ENCODE measurements at places on chromosomes 6 and 20.

DNA sequence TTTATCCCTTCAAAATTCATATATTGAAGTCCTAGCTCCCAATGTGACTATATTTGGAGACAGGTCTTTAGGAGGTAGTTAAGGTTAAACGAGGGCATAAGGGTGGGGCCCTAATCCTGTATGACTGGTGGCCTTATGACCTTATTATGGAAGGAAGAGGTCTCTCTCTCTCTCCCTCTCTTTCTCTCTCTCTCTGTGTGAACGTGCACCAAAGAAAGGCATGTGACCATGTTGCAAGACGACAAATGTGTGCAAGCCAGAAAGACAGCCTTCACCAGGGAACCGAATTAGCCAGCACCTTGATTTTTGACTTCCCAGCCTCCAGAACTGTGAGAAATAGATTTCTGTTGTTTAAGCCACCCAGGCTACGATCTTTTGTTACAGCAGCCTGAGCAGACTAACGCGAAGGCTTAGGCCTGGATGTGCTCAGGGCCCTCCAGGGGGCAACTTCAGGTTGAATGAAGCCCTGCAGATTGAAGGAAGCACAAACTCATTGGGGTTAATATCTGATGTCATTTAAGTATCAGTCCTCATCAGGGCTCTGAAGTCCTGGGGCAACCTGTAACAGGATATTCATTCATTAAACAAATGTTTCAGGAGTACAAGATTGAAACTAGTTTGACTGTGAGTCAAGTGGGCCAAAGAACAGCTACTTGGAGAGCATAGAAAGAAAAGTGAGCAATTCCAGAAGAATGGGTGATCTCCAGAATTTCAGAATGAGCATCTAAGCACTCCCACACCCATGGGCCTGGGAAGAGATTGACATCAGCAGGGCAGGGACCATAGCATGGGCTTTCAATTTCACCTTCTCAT, 157.4 kb upstream of the TNFAIP3 start:
- no peak for DNase-seq

DNA sequence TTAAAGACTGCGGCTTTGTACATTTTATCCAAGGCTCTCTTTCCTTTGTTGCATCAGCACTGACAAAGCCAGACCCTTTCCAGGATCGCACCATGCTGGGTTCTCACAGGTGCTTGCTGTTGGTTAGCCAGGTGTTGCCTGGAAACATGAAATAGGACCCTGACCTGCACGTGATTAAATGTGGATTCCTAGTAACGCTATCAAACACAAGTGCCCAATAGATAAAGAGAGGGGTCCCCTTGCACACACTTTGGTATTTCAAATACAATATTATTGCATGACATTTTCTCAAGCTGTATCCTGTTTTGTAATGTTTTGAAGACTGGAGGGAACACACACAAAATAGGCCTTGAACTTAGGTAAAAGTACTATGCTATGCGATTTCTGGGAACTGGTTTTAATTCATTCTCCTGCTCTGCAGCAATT, 73.3 kb downstream of the AKAP12 start:
- DNase-seq, result no peak

GRCh38 chr20:51936377-51936776, 134.1 kb upstream of the SALL4 start:
- no peak for DNase-seq

DNA sequence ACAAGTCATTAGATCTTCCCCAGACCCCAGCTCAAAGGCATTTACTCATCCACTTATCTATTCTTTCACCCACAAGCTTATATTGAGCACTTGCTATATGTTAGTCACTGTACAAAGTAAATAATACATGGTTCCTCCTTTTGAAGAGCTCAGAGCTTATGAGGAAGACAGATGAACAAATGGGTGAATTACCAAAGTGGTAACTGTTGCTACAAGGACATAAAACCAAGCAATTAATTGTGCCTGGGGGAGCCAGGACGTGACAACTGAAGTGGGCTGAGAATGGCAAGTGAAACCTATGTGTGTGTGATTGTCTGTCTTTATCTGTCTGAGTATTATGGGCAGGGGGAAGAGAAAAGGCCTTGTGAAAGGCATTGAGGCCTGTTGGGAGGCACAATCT, 45.6 kb upstream of the AKIRIN2 start:
- no peak for DNase-seq
